ENCODE measurements at places on chromosomes 7 and 10.

- no peak for DNase-seq
Measured at GRCh38 chr10:26046073-26046700, 112.2 kb downstream of the MYO3A start.

DNA sequence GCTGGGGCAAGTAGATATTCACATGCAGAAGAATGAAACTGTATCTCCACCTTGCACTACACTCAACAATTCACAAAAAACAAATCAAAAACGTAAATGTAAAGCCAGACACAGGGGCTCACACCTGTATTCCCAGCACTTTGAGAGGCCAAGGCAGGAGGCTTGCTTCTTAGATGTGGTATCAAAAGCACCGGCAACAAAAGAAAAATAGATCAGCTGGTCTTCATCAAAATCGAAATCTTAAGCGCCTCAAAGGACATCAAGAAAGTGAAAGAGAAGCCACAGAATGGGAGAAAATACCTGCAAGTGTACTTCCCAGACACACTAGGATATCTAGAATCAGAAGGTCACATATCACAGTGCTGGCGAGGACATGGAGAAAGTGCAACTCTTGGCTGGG lies 31.3 kb downstream of the GPER1 start:
- DNase-seq, result no peak

GRCh38 chr7:29332042-29332811 lies 137.7 kb downstream of the CHN2 start:
- no peak for DNase-seq

- DNase-seq, result no peak
Measured at GRCh38 chr10:7819121-7819460, 786 bp downstream of the TAF3 start.
